ENCODE measurements at places on chromosomes 2 and 18.

DNA sequence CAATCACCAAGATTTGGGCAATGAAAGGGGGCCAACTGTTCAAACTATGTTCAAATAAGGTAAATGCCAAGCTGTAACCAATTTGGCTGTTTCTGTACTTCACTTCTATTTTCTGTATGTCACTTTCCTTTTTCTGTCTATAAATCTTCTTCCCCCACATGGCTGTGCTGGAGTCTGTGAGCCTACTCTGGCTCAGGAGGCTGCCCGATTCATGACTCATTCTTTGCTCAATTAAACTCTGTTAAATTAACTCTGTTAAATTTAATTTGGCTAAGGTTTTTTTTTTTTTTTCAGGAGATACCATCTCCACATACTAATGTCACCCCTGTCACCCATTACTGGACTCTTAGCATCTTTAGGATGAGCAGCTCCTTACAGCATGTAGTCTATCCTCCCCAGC lies 178.8 kb upstream of the TWIST2 start:
- DNase-seq = no peak

GRCh38 chr18:9647496-9648323 lies 33.4 kb upstream of the PPP4R1 start:
- no peak for DNase-seq

GRCh38 chr18:13433685-13434084 lies 215.1 kb downstream of the LDLRAD4 start:
- DNase-seq = no peak

DNA sequence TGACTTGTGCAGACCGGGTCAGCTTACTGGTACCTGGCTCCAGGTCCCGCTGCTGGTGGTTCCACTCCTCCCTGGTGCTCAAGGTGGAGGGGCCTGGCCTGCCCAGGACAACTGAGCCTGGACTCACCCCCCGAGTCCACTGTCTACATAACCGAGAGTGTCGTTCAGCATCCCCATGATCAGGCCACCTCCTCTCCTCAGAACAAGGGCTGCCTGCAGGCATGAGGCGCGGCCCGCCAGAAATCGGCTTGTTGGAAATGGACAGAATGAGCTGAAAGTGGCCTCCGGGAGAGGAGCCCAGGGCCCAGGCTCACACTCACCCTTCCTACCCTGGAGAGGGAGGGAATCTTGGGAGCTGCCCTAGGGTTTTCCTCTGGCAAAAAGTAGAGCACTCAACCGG lies 38.9 kb upstream of the OTOF start:
- DNase-seq = no peak

GRCh38 chr18:47334966-47335365 lies 83.5 kb upstream of the SKOR2 start:
- DNase-seq = no peak
